ENCODE measurements at places on chromosomes 7 and 10.

DNA sequence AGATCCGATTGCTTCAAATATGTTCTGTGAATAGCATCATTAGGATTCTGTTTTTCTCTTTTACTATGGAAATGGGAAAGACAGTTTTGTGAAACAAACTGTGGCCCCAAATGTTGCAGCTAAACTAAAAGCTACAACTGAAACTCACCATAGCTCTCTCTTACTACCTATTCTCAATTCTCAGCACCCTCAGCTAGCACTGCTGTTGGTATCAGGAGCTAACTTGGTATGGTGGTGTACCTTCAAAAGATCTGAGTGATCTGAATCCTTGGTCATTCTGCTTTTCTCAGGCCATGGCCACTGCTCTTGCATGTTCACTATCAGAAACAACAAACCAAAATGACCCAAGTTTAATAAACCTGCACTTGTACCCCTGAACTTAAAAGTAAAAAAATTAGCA, 1208.0 kb downstream of the SORCS1 start:
- DNase-seq: no peak

GRCh38 chr7:144672869-144673268, 163.0 kb downstream of the TPK1 start:
- no peak for DNase-seq

- DNase-seq: no peak
Measured at GRCh38 chr7:29019896-29020295, 61.8 kb upstream of the TRIL start.

DNA sequence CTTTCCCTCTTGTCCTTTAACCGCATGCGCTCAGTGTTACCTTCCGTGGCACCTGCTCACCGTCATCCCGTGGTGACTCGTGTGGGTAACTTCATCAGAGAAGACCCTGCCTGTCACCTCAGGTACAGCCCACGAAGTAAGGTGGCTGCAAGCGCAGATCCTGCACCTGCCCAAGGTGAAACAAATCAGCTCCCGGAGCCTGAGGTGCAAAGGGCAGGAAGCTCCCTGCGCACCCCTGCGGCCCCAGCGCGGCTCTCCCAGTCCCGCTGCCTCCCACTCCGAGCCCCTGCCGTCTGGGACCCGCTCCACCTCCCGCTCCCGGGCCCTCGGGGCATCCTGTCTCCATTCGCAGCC, 110.9 kb upstream of the LANCL2 start:
- no peak for DNase-seq

GRCh38 chr10:110307805-110308204, 3.1 kb upstream of the SMNDC1 start:
- no peak for DNase-seq

- no peak for DNase-seq
Measured at GRCh38 chr10:16280595-16280994, 156.2 kb upstream of the PTER start.

DNA sequence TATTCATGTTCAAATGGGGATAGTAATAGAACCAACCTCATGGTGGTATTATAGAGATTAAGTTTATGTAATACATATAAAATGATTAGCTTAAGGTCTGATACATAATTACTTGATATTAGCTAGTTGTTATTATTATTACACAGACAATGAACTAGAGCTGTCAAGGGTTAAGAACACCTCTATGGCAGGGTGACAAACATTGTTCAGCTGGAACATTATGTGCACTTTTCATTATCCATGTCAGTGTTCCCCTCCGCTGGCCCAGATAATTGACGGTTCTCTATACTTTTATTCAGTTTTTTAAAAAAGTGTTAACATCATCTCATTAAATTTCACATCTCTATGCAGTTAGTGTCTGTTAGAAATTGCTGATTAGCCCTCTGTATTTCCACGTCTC, 142.1 kb downstream of the CDK14 start:
- DNase-seq: no peak

DNA sequence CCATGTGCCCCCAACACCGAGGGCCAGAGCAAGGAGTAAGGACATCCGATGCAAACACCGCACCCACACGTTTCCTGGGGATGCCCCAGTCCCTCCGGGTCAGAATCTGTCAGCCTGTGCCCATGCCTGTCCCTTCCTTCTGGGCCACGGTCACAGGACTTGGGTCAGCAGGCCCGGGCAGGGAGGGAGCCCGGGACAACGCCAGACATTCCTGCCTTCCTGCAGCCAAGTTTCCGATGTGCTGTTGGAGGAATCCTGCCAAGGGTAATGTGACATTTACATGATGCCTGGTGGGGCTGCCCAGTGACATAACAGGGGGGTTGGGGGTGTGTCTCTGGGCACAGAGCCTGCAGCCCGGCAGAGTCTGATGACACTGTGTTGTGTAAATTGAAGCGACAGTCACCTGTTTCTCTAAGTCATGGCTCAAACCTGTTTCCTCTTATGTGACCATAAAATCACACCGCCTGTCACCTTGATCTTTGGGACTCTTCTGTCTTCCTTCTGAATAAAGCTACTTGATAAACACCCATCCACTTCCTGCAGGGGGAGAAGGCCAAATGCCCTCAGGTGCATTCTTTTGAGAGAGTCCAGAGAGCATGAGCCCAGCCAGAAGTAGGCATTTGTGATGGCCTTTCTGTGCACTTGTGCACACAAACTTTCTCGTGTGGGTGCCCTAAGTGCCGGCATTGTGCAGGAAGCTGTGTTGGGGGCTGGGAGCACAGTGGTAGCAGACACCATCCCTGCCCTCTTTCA, 175.3 kb upstream of the RHEB start:
- no peak for DNase-seq
